ENCODE measurements at places on chromosomes 6 and 20.

GRCh38 chr6:111628142-111628850, 22.6 kb upstream of the TRAF3IP2 start:
- DNase-seq, result no peak

DNA sequence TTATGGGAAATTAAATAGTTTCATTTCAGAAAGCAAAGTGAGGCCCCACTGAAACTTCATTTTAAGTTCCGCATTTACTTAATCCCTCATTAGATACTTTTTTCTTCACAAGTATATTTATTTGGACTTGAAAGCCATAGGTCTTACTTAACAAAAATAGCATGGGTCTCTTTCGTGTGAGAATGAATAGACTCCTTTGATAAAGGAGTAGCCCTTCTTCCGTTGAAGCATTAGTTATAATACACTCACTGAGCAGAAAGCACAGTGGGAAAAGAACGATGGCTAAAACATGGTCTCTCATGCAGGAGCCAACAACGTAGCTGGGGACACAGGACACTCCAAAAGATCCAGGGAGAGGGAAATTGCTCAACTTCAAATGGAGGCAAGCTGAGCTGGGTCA, 130.4 kb downstream of the SLC23A2 start:
- no peak for DNase-seq

- DNase-seq, result no peak
These were observed 60.8 kb downstream of the PRDM1 start for GRCh38 chr6:106146852-106147351.

- DNase-seq, result no peak
These were observed 395.3 kb downstream of the CD109 start for GRCh38 chr6:74091136-74091793.

DNA sequence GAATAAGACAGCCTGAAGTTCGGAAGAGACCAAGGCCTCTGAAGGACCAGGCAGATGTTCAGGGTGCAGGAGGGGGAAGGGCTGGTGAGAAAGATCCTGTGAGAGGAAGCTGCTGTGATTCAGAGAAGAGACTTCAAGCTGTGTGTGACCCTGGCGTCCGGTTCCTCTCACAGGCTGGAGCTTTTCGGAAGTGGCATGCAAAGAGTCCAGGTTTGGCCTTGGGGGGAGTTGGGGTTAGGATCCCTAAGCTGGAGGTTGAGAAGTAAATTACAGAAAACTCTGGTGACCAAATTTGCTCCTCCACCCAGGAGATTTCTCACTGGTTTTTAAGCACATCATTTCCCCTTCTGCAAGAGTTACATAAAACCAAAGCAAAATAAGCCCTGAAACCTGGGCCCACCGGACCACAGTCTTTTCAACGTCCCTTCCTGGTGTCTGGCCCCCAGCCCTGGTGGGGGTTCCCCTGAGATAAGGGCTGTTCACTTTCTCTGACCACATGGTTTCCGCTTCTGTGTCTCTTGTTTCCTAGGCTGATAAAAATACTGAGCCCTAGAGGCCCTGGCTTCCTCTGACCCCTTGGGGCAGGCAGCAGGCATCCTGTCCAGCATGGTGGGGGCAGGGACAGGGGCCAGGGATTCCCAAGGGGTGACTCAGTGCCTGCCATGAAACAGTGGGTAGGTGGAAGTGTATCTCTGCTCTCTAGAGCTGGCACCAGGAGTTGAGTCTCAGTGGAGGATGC, 12.0 kb upstream of the LTA start:
- DNase-seq, result no peak

DNA sequence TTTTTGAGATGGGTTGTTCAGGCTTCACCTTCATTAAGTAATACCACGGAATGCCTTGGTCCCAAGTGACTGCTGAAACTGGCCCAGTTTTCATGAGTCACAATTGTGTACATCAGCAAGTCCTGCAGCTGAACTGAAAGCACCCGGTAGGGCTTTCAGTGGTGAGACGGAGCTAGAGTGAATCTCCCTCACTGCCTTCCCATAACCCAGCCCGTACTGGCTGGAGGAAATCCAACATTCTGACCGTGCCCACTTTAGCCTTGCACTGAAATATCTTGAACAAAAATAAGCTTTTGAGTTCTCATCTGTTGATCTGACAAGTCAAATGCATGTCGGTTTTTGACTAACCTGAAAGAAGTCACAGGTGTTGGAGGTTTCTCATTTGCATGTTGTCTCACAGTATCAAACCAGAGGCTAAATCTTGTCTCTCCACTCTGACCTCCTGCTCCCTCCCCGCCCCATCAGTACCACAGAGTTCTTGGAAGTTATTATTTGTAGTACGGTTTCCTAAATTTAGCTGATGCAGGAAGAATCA, 35.9 kb downstream of the DUSP22 start:
- DNase-seq, result no peak

DNA sequence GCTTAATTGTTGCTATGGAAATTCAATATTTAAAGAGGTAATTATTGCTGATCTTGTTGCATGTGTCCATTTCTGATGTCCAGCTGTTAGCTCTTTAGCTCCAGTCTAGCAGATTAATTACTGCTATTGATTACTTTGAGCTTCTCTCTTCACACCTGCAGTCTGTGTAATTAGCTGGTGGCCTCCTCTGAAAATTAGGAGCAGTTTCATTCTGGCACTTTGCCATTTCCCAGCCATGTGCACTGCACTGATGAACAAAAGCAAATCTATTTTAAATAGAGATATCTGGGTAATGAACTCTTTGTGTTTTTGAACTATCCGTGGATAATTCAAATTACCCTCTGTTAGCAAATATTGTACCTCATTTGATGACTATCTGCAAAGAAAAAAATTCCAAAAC, 275.9 kb downstream of the RNF144B start:
- no peak for DNase-seq

DNA sequence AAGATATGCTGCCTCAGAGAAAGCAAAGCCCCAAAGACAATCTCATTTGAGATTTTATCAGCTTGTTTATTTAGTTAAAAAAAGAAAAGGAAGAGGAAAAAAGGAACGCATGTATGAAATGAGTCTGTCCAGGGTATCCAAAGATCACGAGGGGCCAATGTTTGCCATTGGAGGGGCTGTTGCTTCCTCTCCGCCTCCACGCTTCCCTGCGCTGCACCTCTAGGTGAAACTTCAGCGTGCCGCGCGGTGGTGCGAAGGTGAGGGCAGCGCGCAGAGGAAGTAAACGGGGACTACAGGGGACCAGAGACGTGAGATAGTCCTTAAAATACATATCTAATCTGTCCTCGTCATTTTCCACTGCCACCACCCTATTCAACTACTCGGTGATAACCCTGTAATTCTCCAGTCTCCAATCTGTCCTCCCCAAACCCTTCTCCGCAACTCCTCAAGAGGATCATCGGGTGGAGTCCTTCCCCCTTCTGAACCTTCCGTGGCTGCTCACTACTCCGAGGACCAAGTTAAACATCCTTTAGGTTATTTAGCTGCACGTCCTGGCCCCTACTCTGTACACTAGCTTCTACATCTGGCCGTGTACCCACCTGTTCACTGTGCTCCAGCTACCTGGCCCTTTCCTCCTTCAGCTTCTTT, 1.1 kb upstream of the DCBLD1 start:
- DNase-seq, result peak; percentile 19

DNA sequence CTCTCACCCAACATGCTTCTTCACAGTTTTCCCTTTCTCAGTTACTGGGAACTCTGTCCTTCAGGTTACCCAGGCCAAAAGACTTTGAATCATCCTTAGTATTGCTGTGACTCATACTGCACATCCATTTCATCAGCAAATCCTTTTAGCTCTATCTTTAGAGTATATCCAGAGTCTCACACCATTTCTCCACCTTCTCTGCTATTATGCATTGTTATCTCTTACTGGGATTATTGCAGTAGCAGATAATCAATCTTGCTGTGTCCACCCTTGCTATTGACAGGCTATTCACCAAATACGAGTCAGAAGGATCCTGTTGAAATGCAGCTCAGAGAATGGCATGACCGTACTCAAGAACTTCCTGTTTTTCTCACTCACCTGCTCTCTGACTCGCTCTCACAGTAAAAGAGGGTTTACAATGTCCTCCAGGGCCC, 57.3 kb downstream of the BCKDHB start:
- DNase-seq, result no peak

DNA sequence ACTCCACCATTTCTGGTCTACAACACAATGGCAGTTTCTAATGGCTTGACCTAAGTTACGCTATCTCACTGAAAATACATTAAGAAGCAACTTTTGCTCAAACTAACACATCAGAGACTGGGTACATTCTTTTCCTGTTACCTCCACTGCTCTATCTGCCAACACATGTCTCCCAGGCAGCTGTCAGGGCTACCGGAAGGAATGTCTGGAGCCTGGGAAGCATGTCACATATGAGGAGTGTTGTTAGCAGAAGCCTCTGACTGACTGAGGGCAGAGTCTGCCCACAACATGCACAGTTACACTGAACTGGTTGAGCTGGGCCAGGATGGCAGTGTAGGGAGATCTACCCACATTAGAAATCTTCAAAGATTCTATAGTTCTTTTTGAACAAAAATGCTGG, 264.5 kb downstream of the KIF16B start:
- DNase-seq, result no peak

DNA sequence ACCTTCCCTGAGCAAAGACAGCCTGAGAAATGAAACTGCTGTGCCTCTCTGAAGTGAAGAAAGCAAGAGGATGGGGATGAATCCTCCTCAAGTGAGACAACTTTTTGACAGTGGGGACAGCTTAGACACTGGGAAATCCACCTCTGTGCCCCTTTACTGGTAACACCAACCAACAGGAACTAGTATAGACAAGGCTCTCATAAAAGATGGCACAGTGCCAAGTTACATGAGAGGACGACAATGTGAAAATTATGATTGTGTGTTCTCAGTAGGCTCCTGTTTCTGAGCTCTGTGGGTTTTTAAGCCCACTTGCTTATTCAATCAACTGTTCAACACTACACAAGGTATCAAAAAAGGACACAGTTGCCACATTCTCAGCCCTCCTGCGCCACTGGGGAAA, 41.6 kb upstream of the LYRM2 start:
- DNase-seq, result no peak

DNA sequence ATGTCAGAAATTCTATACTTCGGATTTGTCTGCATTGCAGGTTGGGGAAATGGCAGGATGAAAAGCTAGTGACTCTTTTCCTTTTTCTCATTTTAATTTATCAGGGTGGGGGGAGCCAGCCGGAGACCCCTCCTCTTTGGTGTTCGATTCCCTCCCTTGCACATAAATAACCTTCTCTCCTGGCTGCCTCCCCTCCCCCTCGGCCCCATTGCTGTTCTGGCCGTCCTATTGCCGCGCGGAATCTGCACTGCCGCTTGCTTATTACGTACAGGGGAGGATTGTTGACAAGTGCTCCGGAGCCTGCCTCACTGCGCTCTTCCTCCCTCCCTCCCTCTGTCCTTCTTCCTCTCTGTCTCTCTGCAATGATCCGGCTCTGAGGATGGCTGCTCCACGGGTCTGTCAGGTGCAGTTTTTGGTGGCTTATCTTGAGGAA, 154.7 kb downstream of the JARID2 start:
- no peak for DNase-seq

- peak; percentile 36 for DNase-seq
These were observed 24.3 kb upstream of the IER3 start for GRCh38 chr6:30768634-30769087.

DNA sequence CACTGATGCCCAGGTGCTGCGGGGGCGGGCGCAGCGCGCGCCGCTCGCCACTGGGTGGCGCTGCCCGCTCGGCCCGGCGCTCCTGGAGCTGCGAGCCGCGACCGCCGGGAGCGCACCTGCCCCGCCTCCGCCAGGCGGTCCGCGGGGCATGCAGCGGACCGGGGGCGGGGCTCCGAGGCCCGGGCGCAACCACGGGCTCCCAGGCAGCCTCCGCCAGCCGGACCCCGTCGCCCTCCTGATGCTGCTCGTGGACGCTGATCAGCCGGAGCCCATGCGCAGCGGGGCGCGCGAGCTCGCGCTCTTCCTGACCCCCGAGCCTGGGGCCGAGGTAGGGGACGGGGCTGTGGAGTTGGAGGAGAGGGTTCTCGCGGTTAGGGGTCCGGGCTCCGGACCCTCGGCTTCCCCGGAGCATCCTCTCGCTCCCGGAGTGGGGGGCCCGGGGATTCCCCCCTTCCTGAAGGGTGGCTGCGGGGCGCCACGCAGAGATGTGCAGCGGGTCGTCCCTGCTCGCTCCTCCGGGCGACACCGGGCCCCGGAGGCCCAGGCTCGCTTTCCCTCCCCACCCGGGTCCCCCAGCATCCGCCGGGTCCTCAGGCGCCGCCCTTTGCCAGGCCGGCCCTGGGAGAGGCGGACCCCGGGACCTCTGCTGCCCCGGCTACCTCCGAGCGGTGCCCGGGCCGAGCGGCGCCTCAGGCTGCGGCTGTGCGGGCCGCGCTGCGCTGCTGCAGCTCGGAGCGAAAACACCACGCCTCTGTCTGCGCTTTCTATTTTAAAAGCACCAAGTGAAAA, at the start of gene BCAS4:
TSS of gene BCAS4 (plus strand) at position 216 of the 789 bp plus-strand sequence. CDS start at position 239, 23 bp downstream.
- peak; percentile 80 for DNase-seq

DNA sequence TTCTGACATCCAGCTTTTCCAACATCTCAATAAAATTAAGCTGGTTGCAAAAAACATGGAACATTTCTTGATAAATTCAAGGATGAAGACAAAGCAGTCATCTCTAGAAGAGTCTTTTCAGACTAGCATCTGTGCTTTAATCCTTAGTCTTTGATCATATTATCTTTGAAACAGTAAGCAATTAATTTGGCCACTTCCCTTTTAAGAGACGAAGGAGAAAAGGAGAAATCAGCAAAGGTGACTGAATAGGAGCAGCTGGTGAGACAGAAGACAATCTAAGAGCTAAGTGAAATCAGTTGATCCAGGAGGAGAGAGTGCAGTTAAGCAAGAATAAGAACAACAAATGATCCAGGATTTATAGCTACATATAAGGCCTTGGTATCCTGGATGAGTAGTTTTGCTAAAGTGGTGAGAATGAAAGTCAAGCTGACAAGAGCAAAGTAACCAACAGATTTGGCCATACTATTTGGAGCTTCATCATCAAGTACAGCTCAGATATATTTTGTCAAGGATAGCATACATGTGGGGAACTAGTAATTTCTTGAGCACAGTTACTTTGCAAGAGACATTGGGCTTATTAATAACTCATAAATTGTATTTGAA, 215.5 kb downstream of the ADGB start:
- no peak for DNase-seq

- no peak for DNase-seq
These were observed 142.6 kb downstream of the SOBP start for GRCh38 chr6:107632381-107633136.

DNA sequence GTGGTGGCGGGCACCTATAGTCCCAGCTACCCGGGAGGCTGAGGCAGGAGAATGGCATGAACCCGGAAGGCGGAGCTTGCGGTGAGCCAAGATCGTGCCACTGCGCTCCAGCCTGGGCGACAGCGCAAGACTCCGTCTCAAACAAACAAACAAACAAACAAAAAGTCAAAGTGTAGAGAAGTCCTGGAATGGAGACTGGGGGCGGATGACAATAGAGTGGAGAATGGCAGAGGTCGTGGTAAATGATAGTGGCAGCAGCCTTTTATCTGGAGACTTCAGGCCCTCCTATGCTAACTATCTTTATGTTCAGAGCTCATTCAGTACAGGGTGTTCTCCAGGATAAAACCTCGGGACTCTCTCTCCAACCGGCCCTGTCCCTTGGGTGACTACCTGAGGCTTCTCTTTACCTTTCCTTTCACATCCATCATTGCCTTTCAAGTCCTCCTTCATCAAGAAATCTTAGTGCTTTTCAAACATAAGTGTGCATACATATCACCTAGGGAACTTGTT, 1.4 kb upstream of the FKBPL start:
- no peak for DNase-seq

Measured in stimulated activated CD4-positive, alpha-beta T cell treated with anti-CD3 and anti-CD28 coated beads, Interleukin-12 subunit alpha, Interleukin-12 subunit beta, amount 100 ng/mL, for 4 hours (primary cell).